ENCODE measurements at places on chromosomes 1 and 21.
A peak's percentile ranks its signal among the peaks of the same experiment; 100 is the strongest.

GRCh38 chr1:167763525-167764220 lies 41.9 kb downstream of the MPZL1 start:
- DNase-seq = no peak

DNA sequence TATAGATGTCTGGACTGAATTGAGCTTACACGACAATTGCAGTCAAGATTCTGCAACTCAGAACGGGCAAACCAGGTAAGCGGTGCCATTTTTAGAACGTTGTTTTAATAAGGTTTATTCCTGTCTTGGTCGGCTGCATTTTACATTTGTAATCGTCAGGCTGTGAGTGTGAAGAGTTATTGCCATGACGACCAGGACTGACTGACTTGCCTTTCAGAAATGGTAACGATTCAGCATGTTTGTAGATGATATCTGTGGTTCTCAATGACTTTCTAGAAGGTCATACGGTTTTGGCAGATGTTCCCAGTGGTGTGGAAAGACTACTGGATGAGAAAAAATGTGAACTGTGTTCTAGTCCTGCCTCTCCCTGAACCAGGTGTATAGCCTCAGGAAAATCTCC lies 271.3 kb upstream of the B3GALT2 start:
- no peak for DNase-seq

- no peak for DNase-seq
Observed at GRCh38 chr1:24993871-24994580, 64.0 kb upstream of the RUNX3 start.

GRCh38 chr1:35717911-35718476 lies 690 bp downstream of the C1orf216 start:
- DNase-seq = no peak

- no peak for DNase-seq
Observed at GRCh38 chr1:239803781-239804180, 287.9 kb upstream of the FMN2 start.

DNA sequence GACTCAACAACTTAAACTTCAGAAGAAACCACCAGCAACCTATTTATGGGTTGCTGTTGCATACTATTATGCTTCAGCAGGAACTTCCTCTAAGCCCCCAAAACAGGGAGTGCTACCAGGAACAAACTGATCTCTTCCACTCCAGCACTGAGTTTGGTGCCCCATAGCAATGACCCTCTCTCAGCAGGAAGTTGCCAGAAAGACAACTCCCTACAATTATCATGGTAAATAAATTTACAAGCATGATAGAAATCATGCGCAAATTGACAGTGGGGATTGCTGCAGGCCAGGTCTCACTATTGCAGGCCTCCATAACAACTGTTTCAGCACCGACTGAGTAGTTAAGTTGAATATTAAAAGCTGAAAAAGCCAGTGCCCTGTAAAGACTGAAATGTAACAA lies 180.6 kb downstream of the PLA2G4A start:
- no peak for DNase-seq

- no peak for DNase-seq
Observed at GRCh38 chr21:45231705-45232104, 56.0 kb downstream of the POFUT2 start.

DNA sequence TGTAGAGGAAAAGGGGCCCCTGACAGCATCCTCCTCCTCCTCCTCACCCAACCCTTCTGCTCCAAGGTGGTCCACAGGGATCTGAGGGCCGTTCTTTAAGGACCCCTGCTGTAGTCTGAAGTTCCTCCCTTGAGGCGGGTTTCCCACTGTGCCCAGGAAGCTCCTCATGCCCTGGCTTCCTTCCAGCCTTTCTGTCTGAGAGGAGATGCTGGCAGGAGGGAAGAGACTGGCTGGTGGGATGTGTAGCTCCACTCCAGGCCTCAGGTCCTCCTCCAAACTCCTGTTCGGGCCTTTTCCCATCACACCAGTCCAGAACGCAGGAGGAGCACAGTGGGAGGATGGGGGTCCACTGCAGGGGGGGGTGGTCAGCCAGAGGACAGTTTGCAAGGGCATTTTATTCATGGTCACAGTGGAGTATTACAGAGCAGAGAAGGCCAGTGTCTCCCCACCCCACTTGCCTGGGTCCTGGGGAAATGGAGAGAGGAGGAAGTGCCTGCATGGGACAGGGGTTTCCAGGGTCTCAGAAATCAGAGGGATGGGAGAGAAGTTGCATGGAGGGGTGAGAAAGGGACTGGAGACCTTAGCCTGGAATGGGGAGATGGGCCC lies 7.8 kb downstream of the ETV3L start:
- no peak for DNase-seq

DNA sequence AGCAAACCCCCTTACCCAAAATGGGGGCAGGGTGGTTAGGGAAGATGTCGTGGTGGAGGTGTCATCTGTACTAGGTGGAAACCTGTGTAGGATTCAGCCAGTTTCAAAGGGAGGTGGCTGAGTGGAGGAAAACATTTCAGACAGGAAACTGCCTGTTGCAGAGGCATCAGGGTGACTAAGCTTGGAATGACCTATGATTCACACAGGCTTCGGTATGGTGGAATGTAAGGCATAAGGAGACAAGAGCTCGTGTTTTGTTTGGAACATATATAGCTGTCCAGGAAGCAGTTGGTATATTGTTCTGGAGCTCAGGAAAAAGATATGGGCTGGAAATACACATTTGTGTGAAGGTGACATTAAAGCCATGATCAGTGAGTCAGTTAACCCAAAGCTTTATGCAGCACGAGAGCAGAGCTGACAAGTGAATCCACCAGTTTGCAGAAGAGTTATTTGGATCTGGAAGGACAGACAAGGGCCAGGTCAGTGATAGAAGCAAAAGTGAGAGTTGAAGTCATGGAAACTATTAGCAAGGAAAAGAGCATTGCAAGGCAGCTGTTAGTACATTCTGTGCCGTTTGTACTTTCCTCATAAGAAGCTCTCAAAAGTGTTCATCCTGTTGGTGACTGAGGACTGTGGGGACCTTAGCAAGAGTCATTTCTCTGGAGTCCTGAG lies 12.2 kb downstream of the UTP25 start:
- DNase-seq = peak; percentile 91

- no peak for DNase-seq
Observed at GRCh38 chr21:33203371-33203724, 26.4 kb upstream of the IFNAR2 start.

- peak; percentile 94 for DNase-seq
Observed at GRCh38 chr1:35449334-35450008, 107.7 kb downstream of the KIAA0319L start.

GRCh38 chr1:217861658-217862057 lies 230.5 kb downstream of the SPATA17 start:
- no peak for DNase-seq

All from non-pigmented ciliary epithelial cell (primary cell).